ENCODE measurements at places on chromosomes 3 and 15. TPM values are rescaled to one million over a fixed set of nuclear protein-coding genes. Genes with fewer than 3 reads are reported as not detected.

DNA sequence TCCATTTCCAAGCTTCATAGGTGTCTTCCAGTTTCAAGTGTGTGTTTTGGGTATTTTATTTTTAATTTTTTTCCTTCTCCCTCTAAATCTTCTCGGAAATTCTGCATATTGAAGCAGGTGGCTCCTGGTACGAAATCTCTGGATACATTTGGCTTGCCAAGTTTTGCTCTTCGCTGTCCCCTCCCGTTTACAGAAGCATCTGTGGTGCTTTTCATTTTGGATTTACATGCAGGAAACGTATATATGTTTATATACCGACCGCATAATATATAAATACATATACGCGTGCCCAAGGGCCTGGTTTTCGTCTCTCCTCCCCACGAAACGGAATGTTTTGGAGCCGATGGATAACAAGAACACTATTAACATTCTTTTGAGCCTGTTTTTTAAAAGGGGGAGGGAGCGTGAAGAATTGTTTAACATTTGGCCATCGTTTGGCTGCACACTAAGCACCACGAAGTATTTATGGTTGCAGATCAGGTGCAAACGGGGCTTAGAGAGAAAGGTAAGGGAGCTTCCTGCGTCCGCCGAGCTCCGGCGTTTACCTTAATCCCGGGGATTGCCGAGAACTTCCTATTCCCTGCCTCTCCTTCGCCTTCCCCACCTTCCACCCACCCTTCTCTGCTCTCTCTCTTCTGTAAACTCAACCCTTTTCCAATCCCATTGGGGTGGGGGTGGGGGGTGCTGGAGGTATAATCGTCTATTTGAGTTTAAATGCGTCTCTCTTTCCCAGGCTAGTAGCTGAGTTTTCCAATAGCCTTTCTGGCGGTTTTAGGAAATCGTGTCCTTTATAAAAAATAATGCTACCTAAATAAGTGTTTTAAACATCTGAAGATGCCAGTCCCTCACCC, 1.1 kb upstream of the NLGN1 start:
- H3K36me3 ChIP-seq, result no peaks in the 10 kb centered on the region
- H3K27ac ChIP-seq, result peak overlapping the region; percentile 53
- H3K4me1 ChIP-seq, result peaks cover 36% of the 10 kb centered on the region
- peaks cover 9% of the 10 kb centered on the region for H3K27me3 ChIP-seq
- peak; percentile 18 for DNase-seq

- H3K4me3 ChIP-seq, result no peak overlapping the region
- H3K4me1 ChIP-seq, result no peaks in the 10 kb centered on the region
- DNase-seq, result no peak
- peaks cover 9% of the 10 kb centered on the region for H3K27me3 ChIP-seq
Measured at GRCh38 chr3:100465892-100466777, 26.3 kb upstream of the TMEM45A start.

DNA sequence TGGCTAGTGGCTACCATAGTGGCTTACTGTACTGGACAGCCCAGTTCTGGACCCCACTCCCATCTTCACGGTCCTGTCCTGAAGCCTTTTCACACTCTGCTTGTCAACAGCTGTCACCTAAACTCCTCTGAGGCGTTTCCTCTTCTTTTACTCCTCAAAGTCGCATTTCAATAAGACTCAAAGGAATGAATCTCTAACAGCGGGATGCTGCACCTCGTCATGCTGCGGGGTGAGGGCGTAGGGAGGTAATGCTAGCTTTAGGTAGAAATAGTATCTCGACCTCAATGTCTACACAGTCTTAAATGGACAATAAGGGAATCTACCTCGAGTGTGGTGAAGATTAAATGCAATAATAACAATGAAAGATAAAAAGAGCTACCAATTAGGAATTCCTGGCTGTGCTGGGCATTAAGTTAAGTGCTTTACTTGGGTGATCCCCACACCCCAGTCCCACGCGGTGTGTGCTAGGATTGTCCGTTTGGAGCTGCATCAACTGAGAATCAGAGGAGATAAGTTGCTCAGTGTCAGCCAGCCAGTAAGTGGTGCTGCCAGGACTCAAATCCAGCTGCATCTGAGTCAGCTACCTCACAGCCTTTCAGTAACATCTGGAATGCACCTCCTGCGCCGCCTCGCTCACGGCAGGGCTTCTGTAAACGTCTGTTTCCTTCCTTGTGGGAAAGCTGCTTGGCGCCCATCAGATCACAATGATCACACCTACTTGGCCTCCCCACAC, 14.0 kb downstream of the PLA2G4D start:
- no peak for DNase-seq
- H3K4me1 ChIP-seq, result peaks cover 33% of the 10 kb centered on the region
- H3K27ac ChIP-seq, result no peak overlapping the region
- H3K4me3 ChIP-seq, result peak overlapping the region; percentile 21

DNA sequence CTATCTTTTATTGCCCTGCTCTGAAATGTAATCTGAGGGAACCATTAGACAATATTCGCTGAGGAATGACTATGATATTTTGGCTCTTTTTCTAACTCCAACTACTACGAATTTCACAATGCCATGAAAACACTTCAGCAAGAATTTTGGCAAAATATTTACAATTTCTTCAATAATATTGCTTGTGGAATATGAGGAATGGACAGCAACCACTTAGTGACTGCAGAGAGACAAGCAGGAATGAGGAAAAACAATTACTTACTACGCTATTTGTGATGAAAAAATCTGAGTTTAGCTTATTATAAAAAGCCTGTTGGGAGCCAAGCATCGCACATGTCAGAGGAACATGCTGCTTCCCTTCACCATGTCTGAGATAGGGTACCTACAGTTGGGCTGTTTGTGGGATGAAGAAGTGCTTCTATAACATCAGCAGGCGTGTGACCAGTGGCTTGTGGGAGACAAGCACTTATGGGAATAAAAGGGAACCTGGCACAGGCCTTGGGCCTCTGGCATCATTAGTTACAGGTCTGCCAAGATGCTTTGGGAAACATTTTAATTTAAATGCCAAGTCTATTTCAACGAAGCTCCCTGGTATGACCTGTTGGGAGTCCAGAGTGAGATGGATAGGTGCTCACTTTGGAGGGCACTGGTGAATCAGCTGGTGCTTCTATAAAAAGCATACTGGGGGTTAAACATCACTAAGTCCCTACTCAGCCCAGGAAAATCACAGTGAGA, 2.7 kb upstream of the PLCL2 start:
- H3K36me3 ChIP-seq, result no peaks in the 10 kb centered on the region
- peaks cover 68% of the 10 kb centered on the region for H3K27me3 ChIP-seq
- H3K4me3 ChIP-seq, result no peak overlapping the region
- DNase-seq, result no peak
- no peak overlapping the region for H3K27ac ChIP-seq

GRCh38 chr3:144252896-144253295, 281.3 kb downstream of the DIPK2A start:
- H3K4me3 ChIP-seq, result no peak overlapping the region
- DNase-seq, result no peak
- H3K36me3 ChIP-seq, result no peaks in the 10 kb centered on the region
- peaks cover 3% of the 10 kb centered on the region for H3K4me1 ChIP-seq

- no peaks in the 10 kb centered on the region for H3K36me3 ChIP-seq
- H3K27ac ChIP-seq, result no peak overlapping the region
- H3K27me3 ChIP-seq, result peaks cover 45% of the 10 kb centered on the region
- no peaks in the 10 kb centered on the region for H3K4me1 ChIP-seq
- no peak overlapping the region for H3K4me3 ChIP-seq
- DNase-seq, result no peak
Measured at GRCh38 chr3:48347500-48347899, 14.0 kb upstream of the SPINK8 start.

DNA sequence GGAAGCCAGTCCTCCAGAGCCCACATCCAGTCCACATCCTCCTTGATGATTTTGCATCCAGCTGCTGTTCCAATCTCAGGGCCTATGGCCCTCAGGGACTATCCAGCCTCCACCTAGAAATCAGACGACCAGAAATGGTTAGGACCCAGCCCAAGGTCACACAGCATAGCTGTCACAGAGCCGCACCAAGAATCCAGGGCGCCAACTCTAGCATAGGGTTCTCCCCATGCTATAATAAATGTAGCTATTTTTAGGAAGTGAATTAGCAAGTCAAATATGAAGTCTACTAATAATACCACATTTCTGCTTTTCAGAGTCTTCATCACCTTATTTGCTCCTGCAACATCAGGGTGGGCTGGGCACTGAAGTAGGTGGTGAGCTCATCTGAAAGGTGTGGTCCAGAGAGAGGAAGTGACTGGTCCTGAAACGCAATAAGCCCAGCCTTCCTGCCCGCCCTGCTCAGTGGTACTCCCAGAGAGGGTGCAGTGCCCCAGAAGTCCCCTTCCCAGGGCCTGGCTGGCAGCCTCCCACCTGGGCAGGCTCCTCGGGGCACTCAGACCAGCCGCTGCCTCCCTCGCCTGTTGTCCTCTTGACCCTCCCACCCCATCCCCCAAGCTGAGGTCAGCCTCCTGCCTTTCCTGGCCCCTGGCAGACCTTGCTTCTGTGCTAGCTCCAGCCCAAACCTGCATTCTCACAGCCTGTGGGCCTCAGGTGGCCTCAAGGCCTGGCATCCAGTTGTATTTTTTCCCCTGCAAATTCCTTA, 17.6 kb upstream of the CYP11A1 start:
- H3K4me1 ChIP-seq, result peaks cover 13% of the 10 kb centered on the region
- no peaks in the 10 kb centered on the region for H3K36me3 ChIP-seq
- H3K4me3 ChIP-seq, result no peak overlapping the region
- DNase-seq, result no peak
- H3K27ac ChIP-seq, result no peak overlapping the region

The CACNA2D2 gene
- total RNA-seq, result 22.0 TPM

- no peak overlapping the region for H3K4me3 ChIP-seq
- DNase-seq, result no peak
- no peaks in the 10 kb centered on the region for H3K36me3 ChIP-seq
- no peaks in the 10 kb centered on the region for H3K4me1 ChIP-seq
- H3K27me3 ChIP-seq, result no peaks in the 10 kb centered on the region
Measured at GRCh38 chr3:153866901-153867300, 254.3 kb upstream of the ARHGEF26 start.

The SOX14 gene
- 0.70 TPM for total RNA-seq

GRCh38 chr15:95884276-95884675, 446.2 kb upstream of the NR2F2 start:
- DNase-seq, result no peak
- H3K36me3 ChIP-seq, result no peaks in the 10 kb centered on the region
- no peak overlapping the region for H3K4me3 ChIP-seq
- H3K27me3 ChIP-seq, result peaks cover 2% of the 10 kb centered on the region

DNA sequence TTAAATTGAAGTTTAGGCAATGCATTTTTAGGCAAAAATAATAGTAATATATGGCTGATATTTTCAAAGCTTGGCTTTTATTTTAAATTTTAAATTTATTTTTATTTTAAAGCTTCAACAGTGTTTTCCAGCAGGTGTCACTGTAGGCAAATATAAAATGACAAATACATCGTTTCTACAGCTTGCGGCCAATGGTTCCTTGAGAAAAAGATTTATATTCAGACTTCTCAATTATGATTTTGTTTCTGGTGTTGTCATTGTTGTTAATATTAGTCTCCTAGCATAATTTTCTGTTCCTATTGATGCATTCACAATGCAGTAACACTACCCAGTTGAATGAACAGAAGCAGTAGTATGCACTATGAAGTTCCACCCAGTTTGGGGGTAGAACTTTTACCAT, 220.7 kb upstream of the DNAJC19 start:
- no peaks in the 10 kb centered on the region for H3K36me3 ChIP-seq
- H3K27me3 ChIP-seq, result no peaks in the 10 kb centered on the region
- H3K4me1 ChIP-seq, result no peaks in the 10 kb centered on the region

GRCh38 chr15:51579012-51579411, 43.6 kb downstream of the DMXL2 start:
- no peak overlapping the region for H3K4me3 ChIP-seq
- DNase-seq, result no peak
- H3K36me3 ChIP-seq, result no peaks in the 10 kb centered on the region
- no peak overlapping the region for H3K27ac ChIP-seq
- H3K27me3 ChIP-seq, result no peaks in the 10 kb centered on the region
- no peaks in the 10 kb centered on the region for H3K4me1 ChIP-seq

The TRPM1 gene
- 1.2 TPM for total RNA-seq

- peak overlapping the region; percentile 32 for H3K4me3 ChIP-seq
- no peak for DNase-seq
- no peaks in the 10 kb centered on the region for H3K36me3 ChIP-seq
Measured at GRCh38 chr3:111087924-111088469, 16.4 kb downstream of the NECTIN3 start.

DNA sequence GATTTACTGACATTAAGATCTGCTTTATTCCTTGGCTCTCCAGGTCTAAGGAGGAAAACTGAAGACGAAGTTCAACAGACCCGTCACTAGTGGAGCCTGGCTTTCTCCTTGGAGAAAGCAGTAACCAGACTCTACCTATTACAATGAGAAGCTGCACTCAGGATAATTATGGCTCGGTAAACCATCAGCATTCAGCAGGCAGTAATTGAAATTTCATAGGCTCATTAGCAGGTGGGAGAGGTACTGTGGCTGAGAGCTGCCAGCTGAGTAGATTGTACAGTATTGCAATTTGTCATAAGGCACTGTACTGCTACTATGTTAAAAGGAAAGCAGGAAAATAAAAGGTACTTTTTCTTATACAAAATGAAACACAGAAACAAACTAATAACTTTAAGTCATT, 51.2 kb downstream of the CHAC1 start:
- no peak for DNase-seq
- no peaks in the 10 kb centered on the region for H3K4me1 ChIP-seq
- H3K27me3 ChIP-seq, result no peaks in the 10 kb centered on the region

The EPHB1 gene
- total RNA-seq, result 7.0 TPM

- no peak overlapping the region for H3K4me3 ChIP-seq
- H3K36me3 ChIP-seq, result no peaks in the 10 kb centered on the region
- peaks cover 72% of the 10 kb centered on the region for H3K4me1 ChIP-seq
- no peaks in the 10 kb centered on the region for H3K27me3 ChIP-seq
- DNase-seq, result no peak
- no peak overlapping the region for H3K27ac ChIP-seq
Measured at GRCh38 chr3:123083383-123084124, 16.7 kb downstream of the PDIA5 start.

- H3K4me3 ChIP-seq, result no peak overlapping the region
- peaks cover 4% of the 10 kb centered on the region for H3K4me1 ChIP-seq
- H3K27ac ChIP-seq, result no peak overlapping the region
- no peaks in the 10 kb centered on the region for H3K36me3 ChIP-seq
- H3K27me3 ChIP-seq, result no peaks in the 10 kb centered on the region
- DNase-seq, result no peak
Measured at GRCh38 chr3:24003466-24003865, 58.4 kb downstream of the NR1D2 start.

GRCh38 chr3:136343873-136344555, 93.9 kb downstream of the PCCB start:
- peak overlapping the region; percentile 8 for H3K27ac ChIP-seq
- peaks cover 10% of the 10 kb centered on the region for H3K36me3 ChIP-seq
- peaks cover 10% of the 10 kb centered on the region for H3K4me1 ChIP-seq
- DNase-seq, result no peak
- no peaks in the 10 kb centered on the region for H3K27me3 ChIP-seq

The FAH gene
- 21.7 TPM for total RNA-seq

- no peaks in the 10 kb centered on the region for H3K36me3 ChIP-seq
- H3K27ac ChIP-seq, result no peak overlapping the region
- no peaks in the 10 kb centered on the region for H3K27me3 ChIP-seq
- H3K4me3 ChIP-seq, result no peak overlapping the region
Measured at GRCh38 chr15:82945326-82945725, 7.2 kb downstream of the HOMER2 start.

GRCh38 chr3:72288955-72289691, 504.2 kb upstream of the PROK2 start:
- H3K4me3 ChIP-seq, result no peak overlapping the region

The SIDT1 gene
- 0.22 TPM for total RNA-seq

Measured in WTC11 (cell line).